ENCODE measurements at places on chromosomes 2 and 18. TPM values are rescaled to one million over a fixed set of nuclear protein-coding genes. Genes with fewer than 3 reads are reported as not detected.

IL18R1 gene
- total RNA-seq = 1.3 TPM

DNA sequence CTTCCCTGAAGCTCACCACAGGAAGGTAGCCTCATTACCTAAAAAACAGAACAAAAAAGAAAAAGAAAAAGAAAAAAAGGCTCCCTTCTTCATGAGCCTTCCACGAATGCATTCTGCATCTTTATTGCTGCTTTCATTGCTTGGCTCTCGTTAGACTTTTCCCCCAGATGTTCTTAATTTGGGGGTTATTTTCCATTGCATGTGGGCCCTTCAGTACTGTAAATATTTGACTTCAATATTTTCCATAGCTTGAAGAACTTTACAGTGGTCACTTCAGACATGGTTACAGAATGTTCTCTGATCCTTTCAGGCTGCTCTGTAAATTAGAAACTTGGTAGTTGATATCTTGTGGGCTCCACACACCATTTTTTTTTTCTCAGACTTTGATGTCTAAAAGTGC is 65.6 kb upstream of the COPS8 start:
- no peak for DNase-seq

DNA sequence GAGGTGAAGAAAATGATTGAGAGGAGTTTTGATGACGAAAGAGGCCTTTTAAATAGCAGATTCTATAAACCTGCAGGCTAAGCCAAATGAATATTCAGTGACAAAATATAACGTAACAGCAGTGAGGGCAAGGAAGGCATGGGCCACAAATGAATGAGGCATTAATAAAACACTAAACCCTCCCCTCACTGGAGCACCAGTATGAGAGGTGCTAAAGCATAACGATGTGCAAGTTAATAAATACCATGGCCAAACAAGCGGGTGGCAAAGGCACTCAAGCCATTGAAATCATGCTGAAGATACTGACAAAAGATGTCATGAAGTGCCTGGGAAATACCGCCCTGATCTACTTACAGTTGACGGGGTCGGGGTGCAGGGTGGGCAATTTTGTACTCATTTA is 30.2 kb upstream of the LONRF2 start:
- DNase-seq = no peak

DNA sequence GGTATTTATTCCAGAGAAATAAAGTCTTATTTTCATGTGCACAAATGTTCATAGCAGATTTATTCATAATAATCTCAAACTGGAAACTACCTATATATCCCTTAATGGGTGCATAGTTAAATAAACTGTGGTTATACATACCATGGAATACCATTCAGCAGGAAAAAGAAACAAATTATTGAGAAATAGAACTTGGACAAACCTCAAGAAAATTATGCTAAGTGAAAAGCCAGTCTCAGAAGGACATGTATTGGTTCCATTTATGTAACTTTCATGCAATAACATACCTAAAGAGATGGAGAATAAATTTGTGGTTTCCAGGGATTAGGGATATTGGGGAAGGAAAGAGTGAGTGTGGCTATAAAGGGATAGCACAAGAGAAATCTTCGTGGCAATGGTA is 452.6 kb downstream of the SETBP1 start:
- DNase-seq = no peak

RESP18 gene
- not detected for total RNA-seq

DNA sequence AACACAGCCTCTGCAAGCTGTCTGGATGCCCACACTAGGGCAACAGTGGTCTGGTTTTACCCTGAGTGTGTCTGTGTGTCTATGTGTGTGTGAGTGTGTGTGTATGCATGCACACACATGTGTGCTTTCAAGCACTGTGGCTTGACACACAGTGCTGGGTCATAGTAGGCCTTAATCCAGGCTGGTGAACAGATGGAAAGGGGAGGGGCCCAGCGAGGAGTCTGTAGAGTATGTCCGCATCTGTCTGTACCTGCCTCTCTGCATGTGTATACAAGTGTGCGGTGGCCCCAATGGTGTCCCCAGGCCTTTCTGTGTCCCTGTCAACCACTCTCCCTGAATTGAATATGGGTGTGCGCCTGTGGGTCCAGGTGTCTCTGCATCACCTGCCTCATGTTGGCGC is 9.3 kb upstream of the KCNIP3 start:
- DNase-seq = no peak

DNA sequence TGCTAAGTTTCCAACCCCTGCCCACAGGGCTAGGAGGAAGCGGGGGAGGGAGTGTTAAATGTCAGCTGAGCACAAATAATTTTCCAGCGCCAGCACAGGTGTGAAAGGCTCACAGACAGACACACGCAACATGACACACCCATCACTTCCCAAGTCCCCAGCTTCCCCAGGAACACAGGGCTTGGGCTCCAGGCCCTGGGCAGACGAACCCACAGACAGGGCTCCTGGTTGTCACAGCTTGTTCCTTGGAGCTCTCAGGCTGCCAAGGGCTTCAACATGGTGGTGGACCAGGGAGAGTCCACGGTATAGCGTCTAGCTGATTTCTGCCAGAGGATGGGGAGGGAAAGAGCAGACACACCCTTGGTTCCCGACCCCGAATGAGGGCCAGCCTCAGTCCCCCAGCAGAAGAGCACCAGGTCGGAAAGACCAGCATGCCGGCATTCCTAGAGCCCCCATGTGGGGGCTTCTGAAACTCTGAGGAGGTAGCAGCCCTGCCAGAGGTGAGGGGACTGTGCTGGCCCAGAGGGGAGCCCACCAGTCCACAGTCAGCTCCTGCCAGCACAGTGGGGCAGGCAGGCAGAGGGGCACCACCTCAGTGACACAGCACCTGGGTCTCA is 1.9 kb downstream of the DUSP2 start:
- peak; percentile 41 for DNase-seq

DNA sequence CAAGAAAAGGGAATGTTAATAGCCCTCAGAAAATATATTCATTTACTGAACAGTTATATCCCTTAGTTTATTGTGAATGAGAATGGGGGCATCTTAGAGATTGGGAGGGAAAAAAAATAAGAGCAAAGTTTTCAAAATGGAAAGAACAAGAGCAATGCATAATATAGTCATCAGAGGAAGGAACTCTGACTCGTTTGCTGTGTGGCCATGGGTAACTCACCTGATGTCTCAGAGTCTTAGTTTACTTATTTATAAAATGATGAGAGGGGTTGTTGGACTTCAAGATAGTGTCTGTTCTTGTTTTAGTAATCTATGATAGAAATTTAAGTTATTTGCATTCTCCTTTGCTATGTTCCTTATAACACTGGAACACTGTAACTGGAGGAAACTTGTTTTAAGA is 70.7 kb downstream of the EML4 start:
- DNase-seq = no peak

GRCh38 chr2:235026649-235027557 is 75.1 kb downstream of the SH3BP4 start:
- no peak for DNase-seq

DNA sequence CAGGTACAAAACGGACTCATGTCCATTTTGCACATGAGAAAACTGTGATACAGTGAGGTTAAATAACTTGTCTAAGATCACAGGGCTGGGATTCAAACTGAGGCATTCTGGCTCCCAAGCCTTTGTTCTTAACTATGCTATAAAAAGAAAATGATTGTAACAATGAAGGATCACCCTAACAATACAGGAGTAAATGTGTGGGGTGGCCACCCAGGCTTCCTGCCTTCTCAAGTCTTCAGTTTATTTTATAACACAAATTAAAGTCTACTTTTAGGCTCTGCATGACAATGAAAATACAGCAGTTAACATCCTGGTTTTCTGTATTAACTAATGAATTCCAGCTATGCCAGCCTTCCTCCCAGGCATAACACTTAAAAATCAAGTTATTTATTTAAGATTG is 7.6 kb downstream of the WDFY1 start:
- no peak for DNase-seq

DNA sequence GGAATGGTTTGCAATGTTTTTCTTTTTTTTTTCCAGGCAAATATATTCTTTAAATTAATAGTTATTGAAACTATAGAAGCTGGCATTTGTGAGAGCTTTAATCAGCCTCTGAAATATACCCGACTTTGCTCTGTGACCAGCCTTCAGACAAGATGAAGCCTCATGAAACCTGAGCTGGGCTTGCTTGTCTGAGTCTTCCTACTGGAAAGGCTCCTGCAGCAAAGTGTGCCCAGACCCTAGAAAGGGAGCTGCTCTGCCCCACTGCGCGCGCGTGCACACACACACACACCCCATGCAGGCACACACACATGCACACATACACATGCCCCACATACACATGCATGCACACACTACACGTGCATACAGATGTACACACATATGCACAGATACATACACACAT is 203.3 kb upstream of the NT5C1B start:
- no peak for DNase-seq

GRCh38 chr18:44791520-44791919 is 110.8 kb downstream of the SETBP1 start:
- DNase-seq = no peak

GNLY gene
- 2.3 TPM for total RNA-seq

- DNase-seq = no peak
Measured at GRCh38 chr18:46211816-46212215, 107.6 kb downstream of the HAUS1 start.

DNA sequence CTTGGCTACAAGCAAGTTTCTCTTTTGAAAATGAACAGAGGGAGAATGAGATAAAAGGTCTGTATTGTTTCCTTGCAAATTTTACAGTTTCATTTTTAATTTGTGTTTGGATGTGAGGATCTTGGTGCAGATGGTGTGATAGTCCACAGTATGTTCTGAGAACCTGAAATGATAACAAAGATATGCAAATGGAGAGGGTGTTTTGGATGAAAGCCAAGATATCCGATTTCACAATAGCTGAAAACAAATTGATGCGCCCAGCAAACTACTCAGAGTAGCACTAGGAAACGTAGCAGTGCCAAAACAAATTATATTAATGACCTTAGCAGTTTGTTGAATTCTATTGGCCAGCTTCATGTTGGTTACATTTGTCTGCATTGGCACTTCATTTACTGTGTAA is 683.5 kb downstream of the TMEM182 start:
- DNase-seq = no peak

ASB18 gene
- total RNA-seq = 44.4 TPM

DNA sequence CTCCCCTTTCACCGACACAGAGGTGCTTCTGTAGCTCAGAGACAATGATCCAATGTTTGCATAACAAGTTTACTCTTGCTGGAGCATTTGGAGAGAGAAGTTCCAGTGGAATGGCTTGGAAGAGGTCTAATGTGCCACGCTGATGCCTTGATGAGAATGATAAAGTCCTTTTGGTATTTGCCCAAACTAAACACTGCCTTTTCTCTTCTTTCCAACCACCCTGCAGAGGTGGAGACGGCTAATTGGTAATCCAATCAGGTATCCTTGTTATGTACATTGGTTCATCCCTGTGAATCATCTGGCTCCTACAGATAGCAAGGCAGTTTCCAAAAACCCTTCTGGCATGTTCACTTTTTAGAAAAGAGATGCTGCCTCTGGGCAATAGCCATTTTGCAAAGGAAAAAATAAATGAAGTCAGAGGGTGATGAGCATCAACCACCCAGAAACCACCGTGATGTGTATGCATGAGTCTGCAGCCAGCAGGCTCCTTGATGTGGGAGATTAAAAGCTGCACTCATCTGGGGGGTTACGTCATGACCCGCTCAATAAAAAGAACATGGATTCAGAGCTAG is 40.6 kb downstream of the KIAA2012 start:
- no peak for DNase-seq

NYAP2 gene
- 0.05 TPM for total RNA-seq

- no peak for DNase-seq
Measured at GRCh38 chr2:106106622-106107508, 87.2 kb downstream of the UXS1 start.

DNA sequence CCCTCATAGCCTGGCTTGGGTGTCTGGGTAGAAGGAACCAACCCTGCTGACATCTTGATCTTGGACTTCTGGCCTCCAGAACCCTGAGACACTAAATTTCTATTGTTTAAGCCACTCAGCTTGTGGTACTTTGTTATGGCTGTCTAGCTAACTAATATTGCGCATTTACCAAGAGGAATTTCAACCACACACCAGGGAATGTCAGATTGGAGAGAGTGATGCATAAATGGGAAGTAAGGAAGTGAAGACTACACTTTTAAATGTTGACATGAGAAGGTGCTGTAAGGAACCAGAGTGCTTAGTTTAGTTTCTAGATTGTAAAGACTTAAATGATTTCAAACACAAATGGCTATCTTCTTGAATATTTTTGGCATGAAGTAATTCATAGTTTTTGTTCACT is 98.9 kb upstream of the ITGB6 start:
- no peak for DNase-seq

DNA sequence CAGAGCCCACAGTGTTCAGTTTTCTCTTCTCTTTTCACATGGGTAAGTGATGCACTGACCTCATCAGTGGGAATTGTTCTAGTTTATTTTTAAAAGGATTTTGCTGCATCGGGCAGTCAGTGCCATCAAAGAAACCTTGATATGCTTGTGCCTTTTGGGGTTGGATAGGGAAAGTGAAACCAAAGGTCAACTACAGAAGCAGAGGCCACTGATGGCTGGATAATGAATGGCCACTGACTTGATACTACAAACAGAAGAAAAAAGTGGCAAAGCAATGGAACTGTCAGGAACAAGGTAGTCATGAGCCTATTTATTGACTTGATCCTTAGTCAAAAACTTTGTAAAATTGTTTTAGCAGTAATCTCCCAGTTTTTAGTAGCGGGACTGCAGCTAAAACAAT is 636.3 kb upstream of the ZEB2 start:
- DNase-seq = no peak

DNA sequence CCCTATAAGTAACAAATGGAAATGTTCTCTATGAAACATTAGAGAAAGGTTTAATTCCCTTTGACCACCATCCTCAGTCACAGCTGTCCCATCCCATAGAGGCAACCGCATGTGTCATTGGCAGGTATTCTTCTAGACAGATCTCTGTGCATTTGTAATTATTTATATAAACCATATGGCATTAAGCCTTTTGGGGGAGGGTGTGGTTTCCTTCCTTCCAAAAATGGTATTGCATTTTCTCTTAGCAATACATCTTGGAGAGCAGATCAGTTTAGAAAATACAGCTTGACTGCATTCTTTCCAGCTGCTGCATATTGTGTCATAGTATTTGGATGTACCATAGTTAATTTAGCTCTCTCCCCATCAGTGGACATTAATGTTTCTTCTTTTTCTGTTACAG is 57.7 kb downstream of the LCLAT1 start:
- DNase-seq = no peak

ALS2 gene
- 36.5 TPM for total RNA-seq

DNA sequence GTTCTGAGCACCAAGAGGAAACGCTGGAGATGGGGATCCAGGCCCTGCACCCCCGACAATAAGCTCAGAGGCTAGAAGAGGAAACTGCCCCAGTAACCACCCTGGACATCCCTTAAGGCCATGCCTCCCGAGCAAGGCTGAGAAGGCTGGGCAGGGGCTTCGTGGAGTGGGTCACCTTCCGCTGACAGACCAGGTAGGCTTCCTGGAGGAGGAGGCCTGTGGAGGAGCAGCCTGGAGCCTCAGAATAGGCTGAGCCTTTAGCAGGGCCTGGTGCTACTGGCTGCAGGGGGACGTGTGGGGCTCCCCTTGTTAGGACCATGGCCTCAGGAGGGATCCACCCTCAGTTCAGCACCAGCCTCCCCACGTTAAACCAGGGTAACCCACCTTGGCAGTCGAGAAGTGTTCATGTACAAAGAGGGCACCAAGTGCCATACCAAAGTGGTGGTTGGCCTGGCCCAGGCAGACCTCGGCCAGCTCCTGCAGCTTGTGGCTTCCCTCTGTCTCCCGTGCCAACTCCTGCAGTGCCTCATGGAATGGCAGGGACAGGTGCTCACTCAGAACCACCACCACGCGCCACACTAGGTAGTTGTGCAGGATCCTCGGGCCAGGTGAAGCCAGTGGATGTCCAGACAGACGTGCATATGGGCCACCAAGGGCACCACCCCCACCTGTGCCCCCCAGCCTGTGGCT is 28.5 kb upstream of the ALPP start:
- no peak for DNase-seq
